ENCODE measurements at places on chromosomes 13 and 19.

- peak; percentile 91 for DNase-seq
Observed at GRCh38 chr19:35879770-35880317, 11.5 kb downstream of the APLP1 start.

DNA sequence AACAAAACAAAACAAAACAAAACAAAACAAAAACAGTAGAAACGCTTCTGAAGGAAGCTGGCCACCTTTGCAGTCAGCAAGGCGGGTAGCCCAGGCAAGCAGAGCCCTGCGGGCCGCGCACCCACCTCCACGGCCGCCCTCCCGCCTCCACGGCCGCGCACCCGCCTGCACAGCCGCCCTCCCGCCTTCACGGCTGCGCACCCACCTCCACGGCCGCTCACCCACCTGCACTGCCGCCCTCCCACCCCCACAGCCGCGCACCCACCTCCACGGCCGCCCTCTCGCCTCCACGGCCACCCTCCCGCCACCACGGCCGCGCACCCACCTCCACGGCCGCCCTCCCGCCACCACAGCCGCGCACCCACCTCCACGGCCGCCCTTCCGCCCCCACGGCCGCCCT is 9.0 kb upstream of the TIMM13 start:
- no peak for DNase-seq

GRCh38 chr19:33445442-33446329 is 72.2 kb downstream of the CEBPG start:
- peak; percentile 41 for DNase-seq

DNA sequence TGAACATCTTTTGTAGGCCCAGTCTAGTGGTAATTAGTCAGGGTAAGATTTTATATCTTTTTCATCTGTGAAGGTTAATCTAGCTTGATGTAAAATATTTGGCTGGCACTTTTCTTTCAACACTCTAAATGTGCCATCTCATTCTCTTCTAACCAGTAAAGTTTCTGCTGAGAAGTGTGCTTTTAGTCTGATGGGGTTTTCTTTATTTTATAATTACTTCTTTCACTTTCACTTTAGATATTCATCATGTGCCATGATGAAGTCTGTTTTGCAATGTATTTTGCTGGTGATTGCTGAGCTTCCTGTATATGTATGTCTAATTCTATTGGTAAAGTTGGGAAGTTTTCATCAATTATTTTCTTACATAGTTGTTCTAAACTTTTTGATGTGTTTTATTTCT is 31.9 kb downstream of the ZNF726 start:
- DNase-seq: no peak

DNA sequence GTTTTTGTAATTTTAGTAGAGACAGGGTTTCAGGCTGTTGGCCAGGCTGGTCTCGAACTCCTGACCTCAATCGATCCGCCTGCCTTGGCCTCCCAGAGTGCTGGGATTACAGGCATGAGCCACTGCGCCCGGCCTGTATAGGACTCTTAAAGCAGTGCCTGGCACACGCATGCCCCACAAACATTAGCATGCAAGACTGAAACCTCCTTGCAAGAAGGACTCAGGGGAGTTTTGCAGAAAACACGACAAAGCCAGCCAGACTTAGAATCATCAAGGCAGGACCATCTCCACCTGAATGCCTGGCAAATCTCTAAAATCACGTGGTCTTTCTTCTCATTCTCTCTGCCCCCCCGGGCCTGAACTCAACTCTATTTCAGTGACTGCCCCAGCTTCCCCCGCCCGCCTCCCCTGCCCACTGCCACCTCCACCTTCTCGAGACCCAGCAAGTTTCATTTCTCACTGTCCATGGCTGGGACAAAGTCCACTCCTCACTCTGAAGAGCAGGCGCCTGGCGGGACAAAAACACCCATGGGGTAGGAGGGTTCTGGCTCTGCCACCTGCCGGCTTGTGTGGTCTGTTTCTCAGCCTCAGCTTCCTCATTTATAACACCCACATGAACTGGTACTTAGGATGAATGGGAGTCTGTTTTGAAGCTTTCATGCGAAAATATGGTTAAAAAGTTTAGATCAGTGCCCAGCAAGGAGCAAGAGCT is 2.4 kb downstream of the TICAM1 start:
- peak; percentile 77 for DNase-seq

DNA sequence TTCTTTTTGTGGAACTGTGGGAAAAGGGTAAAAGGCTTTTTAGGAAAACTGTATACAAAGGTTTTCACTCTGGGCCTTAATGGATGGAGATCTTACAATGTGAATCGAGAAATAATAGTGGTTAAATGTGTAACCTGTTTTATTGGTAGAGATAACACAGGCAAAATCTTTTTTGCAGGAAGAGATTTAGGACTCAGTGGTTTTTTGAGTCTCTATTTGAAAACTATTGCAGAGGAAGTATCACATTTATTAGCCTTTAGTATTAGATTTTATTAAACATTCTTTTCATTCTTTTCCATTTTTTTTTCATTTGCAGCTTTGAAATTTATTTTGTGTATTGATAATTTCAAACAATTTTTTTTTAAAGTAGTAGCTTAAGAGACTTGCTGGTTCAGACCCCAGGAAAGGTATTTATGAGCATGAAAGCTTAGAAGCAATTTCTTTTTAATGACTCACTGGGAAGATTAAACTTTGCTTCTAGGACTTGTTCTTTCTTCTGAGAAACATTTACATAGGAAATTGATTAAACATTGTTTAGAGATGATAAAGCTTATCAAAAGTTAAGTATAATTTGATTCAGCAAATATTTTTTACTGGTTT is 10.5 kb downstream of the KLF5 start:
- DNase-seq: no peak

DNA sequence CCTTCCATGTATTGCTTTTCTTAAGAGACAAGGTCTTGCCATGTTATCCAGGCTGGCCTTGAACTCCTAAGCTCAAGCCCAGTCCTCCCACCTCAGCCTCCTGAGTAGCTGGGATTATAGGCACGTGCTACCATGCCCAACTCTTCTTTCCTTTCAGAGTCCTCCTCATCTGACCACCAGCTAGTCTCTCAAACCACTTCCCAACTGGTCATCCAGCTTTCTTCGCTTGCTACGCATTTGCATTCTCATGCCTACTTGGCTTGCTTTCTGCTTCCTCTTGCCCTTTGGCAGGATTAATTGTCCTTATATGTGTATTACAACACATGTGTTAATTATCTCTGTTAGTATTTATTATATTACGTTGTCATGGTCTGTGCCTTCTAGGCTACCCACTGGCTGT is 6.3 kb downstream of the GPR18 start:
- DNase-seq: no peak

DNA sequence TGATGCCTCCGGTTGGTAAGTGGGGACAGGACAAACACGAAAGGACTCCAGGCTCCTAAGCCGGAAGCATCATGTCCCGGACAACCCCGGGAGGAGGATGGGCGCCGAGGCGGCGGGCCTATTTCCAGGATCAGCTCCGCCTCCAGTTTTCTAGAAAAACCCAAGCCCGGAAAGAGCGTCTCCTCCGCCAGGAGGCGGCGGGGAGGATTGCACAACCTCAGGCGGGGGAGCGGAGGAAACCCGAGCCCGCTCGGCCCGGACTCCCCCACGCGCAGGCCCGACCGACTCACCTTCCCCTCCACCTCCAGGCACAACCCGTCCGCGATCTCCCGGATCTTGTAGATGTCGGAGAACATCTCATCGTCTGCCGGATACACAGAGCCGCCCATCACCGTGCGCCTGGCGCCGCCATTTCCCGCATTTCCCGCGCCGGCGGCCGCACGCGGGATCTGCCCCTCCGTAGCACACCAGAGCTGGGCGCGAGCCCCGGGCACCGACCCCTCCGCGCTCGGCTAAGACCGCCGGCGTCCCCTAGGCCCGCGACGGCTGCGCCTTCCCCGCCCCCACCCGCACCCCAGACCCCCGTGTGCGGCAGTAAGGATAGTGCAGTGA is 455 bp downstream of the TPT1 start:
- DNase-seq: peak; percentile 96

- no peak for DNase-seq
Observed at GRCh38 chr19:46287585-46287984, 9.3 kb upstream of the HIF3A start.

- DNase-seq: no peak
Observed at GRCh38 chr13:35884211-35884760, 246.9 kb downstream of the DCLK1 start.

- DNase-seq: no peak
Observed at GRCh38 chr19:43423779-43424178, 9.1 kb downstream of the TEX101 start.

DNA sequence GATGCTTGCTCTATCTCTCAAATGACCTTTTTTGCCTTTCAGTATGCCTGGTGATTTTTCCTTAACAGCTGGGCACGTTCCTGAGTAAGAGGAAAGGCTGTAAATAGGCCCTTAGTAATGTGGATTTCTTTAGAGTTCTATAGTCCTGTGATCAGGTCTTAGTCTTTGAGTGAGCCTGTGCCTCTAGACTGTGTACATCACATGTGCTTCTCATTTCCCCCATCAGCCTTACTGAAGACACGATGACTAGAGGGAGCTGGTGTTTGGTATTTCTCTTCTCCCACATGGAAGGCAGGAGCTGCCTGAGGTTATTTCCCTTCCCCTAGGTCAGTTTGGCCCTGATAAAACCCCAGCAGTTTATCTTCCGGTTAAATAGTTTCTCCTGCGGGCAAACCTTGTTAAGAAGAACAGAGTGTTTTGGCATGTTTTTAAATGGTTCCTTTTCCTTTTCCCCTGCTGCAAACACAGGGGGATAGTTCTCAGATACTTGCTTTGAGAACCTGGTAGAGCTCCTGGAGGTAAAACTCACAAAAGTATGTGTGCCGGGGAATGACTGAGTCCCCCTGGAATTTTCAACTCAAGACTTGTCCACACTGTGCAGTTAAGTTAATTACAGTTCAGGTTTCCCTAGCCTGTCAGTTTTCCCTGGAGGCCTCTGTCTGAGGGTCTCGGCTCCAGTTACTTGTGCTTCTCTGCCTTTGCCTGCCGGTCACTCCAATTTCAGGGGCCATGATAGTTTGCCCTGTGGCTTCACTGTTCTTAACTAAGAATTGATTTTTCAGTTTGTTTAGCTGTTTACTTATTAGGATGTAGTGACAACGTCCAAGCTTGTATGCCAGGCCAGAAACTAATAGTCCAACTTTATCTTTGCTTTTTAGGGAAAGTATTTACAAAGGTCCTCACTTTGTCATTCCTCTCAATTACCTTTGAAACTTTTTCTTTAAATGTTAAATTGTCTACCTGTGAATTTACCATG is 94.4 kb downstream of the URI1 start:
- DNase-seq: no peak

DNA sequence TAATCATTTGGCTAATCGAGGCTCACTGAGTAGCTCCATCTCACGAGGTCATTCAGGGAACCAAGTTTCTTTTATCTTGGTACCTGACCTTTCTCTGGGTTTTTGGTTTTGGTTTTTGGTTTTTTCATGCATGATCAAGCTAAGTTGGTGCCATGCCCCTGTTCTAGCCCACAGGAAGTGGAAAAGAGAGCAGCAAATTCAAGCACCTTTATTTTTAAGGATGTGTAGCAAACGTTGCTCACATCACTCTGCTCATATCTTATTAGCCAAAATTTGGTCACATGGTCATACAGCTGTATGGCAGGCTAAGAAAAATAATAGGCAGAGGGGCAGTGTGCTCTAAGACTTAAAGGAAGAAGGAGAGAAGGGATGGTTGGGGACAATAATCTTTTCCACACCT is 593.5 kb downstream of the DIAPH3 start:
- no peak for DNase-seq

DNA sequence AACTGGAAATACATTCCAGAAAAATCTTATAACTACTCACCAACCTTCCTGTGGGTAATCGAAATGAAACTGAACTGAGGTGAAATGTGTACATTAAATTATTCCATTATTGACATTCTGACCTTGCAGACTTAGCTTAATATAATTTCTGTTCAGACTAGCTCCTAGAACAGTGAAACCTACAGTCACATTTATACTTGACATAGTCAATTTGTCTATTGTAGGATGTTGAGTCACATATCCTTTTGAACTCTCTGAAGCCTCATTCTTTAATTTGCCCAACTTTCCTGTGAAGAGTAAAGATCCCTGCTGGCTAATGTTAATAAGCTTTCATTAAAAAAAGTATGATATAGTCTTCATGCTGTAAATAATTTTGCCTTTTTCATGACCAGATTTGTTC is 92.0 kb upstream of the SCEL start:
- no peak for DNase-seq

GRCh38 chr19:56476651-56477428 is at the start of gene ZNF667:
ZNF667 (minus strand) TSS chr19:56477345; CDS start chr19:56462370, 14,975 bp downstream.
- peak; percentile 74 for DNase-seq

- no peak for DNase-seq
Observed at GRCh38 chr19:21585281-21585890, 80.0 kb downstream of the ZNF429 start.

DNA sequence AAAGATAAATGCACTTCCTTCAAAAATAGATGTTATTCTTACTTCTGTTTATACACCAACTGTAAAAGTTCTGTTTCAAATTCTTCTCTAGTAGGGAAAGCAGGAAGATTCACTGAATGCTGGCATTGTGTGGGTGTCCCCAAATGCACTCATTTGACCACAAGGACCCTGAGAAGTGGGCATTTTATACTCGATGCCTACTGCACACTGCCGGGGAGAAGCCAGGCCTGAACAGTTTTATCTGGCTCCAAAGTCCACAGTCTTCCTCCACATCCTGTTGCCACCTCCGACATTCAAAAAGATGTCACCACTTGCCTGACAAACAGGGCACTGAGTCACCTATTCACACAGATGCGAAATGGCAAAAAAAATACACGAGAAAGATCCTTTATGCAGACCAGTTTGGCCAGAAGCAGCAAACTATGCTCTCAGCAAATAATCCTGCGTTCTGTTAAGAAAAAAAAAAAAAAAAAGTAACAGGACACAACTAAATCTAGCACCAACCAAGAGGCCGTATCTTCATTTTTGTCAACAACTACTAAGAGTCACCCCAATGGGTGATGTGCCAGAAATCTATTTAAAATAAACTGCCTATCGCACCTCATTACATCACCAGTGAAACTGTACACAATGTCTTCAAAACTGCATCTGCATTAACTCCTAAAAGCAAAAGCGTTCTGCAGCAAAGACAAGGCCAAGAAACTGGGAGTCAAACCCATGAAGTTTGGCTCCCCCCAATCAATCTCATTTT is 6.2 kb downstream of the ZC3H4 start:
- peak; percentile 27 for DNase-seq

DNA sequence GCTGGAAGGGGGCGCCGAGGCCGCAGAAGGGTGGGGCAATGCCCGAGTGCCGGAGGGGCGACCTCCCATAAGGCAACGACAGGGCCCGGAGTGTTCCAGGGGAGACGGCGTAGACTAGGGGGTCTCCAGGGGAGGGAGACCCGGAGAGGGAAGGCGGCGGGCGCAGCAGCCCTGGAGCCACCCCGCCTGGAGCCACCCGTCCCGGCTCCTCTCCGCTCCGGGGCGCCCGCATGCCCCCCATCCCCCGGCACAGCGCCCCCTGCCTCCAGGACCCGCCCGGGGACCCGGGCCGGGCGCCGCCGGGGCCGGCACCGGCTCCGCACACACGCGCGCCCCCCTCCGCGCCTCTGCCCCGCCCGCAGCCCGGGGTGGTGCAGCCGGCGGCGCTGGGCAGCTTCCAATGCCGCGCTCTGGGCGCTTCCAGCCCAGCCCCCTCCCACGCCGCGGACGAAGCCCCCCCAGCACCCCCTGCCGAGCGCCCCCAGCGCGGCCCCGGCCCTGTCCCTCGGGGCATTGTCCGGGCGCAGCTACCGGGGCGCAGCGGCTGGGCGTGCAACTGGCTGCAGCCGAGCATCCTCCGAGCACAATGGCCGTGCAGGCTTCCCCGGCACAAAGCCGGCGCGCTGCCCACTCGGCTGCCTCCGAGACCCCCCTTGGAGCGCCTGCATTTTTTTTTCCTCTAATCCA is 519 bp downstream of the PTPRS start:
- DNase-seq: no peak

- no peak for DNase-seq
Observed at GRCh38 chr13:99007414-99007986, 29.6 kb upstream of the DOCK9 start.

GRCh38 chr13:48826039-48826438 is 149.7 kb upstream of the FNDC3A start:
- DNase-seq: no peak

All from spleen (tissue), 13 donors.